ENCODE measurements at places on chromosomes 16 and 17.
A peak's percentile ranks its signal among the peaks of the same experiment; 100 is the strongest.

DNA sequence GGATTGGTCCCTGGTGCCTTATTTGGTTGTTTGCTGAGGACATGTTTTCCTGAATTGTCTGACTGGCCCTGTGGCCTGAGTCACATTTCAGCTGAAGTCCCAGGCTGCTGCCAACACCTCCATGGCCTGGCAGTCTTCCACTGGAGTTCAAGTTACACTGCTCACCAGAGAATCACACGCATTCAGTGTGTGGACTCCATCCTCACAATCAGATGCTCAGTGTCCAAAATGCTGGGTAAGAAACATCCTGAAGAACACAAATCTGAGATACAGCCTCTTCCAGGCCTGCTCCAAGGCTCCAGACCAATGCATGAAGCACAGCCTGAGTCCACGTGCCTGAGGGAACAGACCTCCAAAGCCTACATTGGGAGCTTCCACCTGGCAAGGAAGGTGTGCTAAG lies 19.2 kb downstream of the CD300LB start:
- DNase-seq = no peak

- DNase-seq = no peak
Measured at GRCh38 chr17:9195961-9196670, 174.8 kb downstream of the NTN1 start.

GRCh38 chr17:69222707-69223258 lies 5.8 kb downstream of the ABCA10 start:
- DNase-seq = no peak

DNA sequence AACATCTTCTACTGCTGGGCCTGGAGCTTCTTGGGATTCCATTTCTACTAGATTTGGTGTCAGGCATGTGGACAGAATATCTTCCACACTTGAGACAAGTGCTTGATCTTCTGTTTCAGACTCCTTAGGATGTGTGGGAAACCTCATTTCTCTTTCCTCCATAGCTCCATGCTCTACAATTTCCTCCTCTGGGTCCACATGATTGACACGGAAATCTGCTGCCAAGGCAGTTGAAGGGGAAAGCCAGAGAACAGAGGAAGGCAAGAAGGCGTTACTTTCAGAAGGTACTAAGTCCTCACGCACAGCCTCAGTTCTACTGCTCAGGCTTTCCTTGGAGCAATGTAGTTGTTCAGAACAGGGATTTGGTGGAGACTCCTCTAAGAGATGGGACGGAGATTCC lies 6.6 kb downstream of the SPAG5 start:
- DNase-seq = no peak

GRCh38 chr17:28950017-28950751 lies 1.1 kb downstream of the PHF12 start:
- DNase-seq = peak; percentile 38

GRCh38 chr16:6573577-6573976 lies 759.1 kb upstream of the RBFOX1 start:
- no peak for DNase-seq

DNA sequence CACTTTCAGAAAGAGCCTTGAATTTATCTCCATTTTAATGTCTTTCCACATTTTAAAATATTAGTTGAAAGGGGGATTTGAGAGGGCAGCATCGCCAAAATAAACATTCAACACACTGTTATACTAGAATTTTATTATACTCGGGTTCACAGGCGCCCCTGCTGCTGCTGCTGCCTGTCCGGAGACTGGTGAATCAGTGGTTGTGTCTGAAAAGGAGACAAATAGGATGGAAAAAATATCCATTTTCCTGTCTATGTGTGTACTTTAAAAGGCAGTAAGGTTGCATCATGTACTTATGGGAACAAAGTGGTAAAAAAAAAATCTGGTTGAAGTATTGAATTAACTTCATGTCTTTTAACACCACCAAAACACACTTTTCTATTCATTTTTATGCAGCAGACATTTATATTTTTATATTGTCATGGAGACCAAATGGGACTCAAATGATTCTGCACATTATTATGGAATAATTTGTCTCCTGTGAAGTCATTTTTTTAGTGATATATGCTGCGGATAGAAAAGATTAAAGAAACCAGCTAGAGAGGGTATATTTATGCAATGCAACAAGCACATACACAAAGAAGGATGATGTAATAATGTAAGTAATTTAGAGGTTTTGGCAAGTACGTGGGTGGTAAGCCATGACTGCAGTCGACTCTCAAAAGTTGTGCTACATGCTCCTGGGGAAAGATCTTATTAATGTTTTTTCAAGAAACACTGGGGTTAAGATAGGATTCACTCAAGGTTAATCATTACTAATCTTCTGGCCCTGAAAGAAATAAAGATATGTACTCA lies 759.0 kb upstream of the SOX9 start:
- no peak for DNase-seq

DNA sequence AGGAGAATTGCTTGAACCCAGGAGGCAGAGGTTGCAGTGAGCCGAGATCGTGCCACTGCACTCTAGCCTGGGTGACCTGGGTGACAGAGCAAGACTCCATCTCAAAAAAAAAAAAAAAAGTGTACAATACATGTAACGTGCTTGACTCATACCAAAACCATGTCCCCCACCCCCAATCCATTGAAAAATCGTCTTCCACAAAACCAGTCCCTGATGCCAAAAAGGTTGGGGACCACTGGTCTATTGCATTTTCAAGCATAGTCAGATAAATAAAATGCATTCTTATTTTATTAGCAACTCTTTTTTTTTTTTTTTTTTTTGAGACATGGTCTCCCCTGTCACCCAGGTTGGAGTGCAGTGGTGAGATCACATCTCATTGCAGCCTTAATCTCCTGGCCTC lies 52.1 kb downstream of the COPRS start:
- no peak for DNase-seq

DNA sequence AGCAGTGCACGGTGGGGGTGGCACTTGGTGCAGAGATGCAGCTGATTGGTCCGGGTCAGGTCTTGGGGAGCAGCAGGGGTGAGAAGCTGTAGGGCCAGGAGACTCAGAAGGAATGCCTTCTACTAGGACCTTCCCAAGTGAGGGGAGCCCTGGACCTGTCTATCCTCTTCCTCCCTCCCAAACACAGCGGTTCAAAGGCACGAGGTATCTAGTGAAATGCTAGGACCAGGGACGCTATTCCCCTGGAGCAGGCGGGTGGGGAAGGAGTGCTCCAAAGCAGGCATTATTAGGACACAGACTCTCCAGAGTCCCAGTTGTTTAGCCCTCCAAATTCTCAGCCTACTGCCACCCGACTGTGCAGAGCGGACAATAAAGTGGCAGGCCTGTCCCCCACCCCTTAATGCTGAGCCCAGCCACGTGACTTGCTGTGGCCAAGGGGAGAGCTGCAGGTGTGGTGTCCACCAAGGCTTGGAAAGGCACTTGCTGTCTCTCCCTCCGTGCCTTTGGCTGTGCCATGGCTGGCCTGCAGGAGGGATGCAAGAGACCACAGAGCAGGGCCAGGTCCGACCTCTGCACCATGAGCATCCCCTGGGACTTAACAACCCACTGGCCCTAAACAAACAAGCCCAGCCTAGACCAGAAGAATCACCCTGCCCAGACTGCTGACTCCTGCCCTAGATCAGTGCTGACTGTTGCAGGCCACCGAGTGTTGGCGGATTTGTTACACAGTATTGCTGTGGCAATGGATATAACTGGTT lies 97.2 kb downstream of the TBC1D16 start:
- no peak for DNase-seq

DNA sequence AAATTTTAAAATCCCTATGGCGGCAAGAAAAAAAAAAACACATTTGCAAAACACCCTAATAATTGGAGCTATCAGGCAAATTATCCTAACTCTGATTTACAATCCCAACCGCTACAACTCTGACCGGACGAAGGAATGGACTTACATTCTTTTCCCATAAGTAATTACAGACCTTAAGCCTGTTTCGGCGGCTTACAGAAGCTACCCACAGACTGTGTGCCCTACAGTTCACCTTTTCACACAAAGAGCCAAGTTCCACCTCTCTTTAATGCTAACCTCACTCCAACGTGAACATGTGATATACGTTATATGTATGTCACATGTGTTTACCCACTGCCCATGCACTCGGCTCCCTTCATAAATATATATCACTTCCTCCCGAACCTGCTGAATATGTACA lies 8.7 kb upstream of the MEAK7 start:
- DNase-seq = no peak

DNA sequence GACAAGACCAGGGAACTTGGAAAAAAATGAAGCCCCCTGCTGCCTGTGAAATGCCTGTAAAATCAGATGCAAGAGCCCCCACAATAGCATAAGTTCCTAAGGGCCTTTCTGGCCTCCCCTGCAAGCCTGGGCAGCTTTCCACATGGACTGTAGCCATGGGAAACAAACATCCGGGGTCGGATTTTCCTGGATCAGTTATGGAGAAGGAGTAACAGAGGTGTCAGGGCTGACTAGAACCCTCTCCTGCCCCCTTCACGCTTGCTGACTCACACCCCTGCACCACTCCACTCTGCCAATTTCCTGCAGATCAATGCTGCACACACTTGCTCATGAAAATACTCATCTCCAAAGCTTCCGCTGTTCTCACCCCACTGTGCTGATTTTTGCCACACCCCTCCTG lies 258.6 kb downstream of the CBLN1 start:
- no peak for DNase-seq

- no peak for DNase-seq
Measured at GRCh38 chr16:75298267-75298666, 46.8 kb upstream of the BCAR1 start.

DNA sequence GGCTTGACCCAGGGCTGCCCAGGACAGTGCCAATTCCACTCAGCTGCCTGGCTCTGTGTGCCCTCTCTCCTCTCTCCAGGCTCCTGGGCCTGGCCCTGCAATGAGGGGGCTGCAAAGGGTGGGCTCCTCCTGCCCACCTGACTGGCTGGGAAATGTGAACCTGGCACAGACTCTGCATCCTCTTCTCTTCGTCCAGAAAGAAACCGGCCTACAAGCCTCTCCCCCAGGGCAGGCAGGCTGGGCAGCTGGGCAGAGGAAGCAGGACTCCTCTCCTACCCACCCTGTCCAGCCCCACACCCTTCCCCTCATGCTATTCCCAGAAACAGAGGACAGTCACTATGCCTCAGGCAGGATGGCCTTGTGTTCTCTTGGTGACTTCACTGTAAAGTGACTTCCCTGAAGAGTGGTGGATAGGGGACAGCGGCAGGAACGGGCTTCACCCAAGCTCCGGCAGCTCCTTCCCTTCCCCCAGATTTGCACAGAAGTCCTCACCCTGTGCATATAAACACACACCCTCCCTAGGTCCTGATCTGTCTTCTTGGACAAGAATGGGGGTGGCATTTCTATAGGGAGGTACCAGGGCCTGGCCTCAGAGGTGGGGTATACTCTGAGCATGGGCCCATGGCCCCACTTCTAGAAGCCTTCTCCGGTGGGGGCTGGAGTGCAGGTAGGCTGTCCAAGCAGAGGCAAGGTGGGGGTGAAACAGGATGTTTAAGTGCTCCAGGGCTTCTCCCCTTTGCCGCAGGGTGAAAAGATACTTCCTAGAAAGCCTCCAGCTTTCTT lies 4.9 kb upstream of the STAT5A start:
- no peak for DNase-seq

GRCh38 chr16:68289621-68290329 lies 21.0 kb downstream of the SLC7A6OS start:
- DNase-seq = peak; percentile 50

DNA sequence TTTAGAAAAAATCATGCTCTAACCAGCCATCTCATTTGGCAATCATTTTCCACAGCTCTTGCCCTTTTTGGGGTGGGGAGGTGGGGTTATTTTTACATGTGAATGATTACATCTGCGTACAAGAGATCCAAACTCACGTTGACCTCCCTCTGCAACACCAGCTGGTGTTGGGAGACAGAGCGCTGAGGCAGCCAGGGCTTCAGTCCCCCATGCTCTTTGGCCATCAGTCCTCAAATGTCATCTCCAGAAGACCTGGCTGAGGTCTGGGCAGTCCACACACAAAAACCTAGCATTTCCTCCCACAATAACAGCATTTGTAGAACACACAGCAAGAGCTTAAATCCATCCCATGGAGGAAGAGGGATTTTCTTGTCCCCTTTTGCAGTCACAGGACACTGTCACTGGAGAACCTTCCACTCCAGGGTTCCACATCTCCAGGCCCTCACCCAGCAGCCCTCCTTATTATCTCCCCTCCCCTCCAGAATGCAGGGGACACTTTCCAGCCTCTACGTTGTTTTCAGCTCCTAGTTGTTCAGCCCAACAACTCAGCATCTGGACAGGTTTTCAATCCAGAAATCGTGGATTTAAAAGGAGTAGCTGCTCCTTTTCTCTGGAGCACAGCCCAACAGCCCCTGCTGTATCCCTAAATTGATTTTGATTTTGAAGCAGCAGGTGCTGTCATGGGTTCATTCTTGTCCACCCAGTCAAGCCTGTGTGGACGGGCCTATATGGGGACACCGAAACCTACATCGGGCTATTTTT lies 21.1 kb downstream of the MEOX1 start:
- DNase-seq = no peak

GRCh38 chr17:21025451-21025850 lies 17.4 kb downstream of the USP22 start:
- no peak for DNase-seq

DNA sequence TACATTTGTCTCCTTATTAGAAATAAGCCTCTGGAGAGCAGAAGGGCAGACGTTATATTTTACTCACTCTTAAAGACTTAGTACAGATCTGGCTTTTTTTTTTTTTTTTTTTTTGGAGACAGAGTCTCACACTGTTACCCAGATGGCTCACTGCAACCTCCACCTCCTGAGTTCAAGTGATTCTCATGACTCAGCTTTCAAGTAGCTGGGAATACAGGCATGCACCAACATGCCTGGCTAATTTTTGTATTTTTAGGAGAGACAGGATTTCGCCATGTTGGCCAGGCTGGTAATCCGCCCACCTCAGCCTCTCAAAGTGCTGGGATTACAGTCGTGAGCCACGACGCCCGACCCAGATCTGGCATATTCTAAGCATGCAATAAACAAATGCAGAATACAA lies 36.4 kb upstream of the TMEM97 start:
- no peak for DNase-seq

DNA sequence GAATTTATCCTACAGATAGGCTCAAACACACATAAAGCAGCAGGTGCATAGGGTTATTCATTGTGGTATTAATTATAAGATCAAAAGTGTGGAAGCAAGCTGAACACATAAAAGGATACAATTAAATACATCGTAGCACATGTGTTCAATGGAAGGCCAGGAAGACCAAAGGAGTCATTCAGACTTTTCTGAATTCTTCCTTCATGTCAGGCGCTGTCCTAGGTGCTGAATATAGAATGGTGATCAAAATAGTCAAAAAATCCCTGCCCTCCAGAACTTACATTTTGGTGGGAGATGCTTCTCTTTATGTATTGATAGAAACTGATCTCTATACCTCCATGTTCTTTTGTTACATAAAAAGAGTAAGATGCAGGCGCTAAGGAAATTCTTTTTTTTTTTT lies 439.0 kb upstream of the ASIC2 start:
- DNase-seq = no peak

GRCh38 chr17:56943505-56944125 lies 17.2 kb downstream of the COIL start:
- DNase-seq = no peak

GRCh38 chr17:3886776-3887175 lies 6.1 kb downstream of the CAMKK1 start:
- DNase-seq = no peak

DNA sequence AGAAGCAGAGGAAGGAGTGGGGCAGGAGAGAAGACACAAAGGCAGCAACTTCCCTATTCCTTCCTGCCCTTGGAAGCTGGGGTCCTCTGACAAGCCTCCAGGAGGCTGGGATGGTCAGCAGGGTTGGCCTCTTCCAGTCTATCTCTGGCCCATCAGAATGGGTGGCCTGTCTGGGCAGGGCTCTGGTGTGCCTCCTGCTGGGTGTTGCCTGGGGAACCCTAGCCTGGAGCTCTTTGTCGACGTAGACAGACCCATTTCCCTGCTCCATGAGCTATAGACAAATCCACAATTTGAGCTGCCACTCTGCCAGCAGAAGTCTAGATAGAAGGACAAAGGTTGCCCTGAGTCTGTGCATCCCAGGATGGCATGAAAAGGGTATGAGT lies 11.4 kb downstream of the IGFBP4 start:
- DNase-seq = no peak
